ENCODE measurements at places on chromosomes 3 and 15. TPM values are rescaled to one million over a fixed set of nuclear protein-coding genes. Genes with fewer than 3 reads are reported as not detected.

The SST gene
- total RNA-seq: 0.89 TPM

- DNase-seq: no peak
Measured at GRCh38 chr15:68284616-68285258, 7.2 kb downstream of the FEM1B start.

GRCh38 chr3:132926098-132926497, 112.1 kb upstream of the TMEM108 start:
- DNase-seq: no peak

DNA sequence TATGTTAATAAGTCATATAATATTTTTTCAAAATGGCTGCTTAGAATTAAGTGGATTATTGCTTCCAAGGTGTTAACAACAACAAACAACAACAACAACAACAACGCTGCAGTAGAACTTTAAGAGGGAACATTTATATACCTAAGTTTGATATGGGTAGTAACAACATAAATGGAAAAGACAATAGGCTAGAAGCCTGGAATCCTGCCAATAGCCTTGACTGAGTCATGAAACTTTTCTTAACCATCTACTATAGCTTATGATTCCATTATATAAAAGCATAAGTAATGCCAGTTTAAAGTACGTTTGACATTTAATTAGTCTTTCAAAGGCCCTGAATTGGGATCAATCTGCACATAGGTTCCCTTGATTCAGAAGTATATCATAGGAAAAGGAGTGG, 31.2 kb downstream of the SATB1 start:
- no peak for DNase-seq

The ASB14 gene
- 0.10 TPM for total RNA-seq

The HESX1 gene
- 0.89 TPM for total RNA-seq
